Fibroblast of gingiva (primary cell): ENCODE measurements at places on chromosomes 13 and 19.
A peak's percentile ranks its signal among the peaks of the same experiment; 100 is the strongest.

- peak; percentile 55 for DNase-seq
These were observed 22.0 kb downstream of the ITGBL1 start for GRCh38 chr13:101474419-101474957.

DNA sequence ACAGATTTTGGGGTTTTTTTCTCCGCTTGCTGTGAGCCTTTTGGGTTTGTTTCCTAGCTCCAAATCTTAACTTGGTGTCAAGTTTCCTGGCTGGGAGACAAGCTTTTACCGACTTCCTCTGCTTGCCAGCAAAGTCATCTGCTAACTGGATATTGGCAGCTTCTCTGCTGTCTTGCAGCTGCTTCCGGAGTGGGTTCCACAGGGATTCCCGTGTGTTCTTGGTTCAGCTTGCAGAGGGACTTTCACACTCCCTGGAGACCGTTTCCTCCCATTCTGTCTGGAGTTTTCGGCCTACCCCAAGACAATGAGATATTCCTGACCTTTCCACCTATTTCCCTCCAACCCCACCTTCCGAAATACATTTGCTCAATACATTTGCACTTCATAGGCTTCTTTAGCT is 2.2 kb upstream of the COLGALT1 start:
- peak; percentile 96 for DNase-seq

- DNase-seq: peak; percentile 96
These were observed at the start of gene MCOLN1 for GRCh38 chr19:7522072-7522922. Gene MCOLN1, plus strand, starts transcription at chr19:7522624. Its CDS starts 127 bp downstream, at chr19:7522751.

DNA sequence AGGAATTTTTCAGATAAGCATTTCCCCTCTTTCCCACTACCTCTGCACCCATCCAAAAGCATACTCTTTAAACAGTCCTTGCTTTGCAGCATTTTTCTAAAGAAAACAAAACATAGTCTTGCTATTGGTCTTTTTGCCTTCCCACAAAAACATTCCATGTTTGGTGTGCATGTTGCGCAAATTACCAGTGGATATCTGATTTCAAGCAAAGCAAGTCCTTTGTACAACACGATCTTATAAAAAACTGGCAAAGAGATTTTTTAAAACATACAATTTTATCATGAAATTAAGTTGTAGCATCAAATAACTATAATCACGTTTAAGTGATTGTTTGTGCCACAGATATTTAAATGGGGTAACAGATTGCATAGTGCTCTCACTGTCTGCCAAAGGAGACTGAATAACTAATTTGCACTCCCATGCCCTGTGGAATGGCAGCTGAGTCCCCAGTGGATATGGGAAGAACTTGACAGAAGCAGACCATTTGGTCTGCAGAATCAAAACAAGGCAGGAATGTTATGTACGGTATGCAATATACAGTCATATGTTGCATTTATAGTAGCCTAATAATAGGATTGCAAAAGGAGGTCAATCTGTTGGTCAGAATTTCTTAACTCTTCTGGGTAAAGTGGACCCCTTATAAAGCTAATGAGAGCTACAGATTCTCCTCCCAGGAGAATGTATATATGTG is 285.7 kb downstream of the TBC1D4 start:
- peak; percentile 98 for DNase-seq

DNA sequence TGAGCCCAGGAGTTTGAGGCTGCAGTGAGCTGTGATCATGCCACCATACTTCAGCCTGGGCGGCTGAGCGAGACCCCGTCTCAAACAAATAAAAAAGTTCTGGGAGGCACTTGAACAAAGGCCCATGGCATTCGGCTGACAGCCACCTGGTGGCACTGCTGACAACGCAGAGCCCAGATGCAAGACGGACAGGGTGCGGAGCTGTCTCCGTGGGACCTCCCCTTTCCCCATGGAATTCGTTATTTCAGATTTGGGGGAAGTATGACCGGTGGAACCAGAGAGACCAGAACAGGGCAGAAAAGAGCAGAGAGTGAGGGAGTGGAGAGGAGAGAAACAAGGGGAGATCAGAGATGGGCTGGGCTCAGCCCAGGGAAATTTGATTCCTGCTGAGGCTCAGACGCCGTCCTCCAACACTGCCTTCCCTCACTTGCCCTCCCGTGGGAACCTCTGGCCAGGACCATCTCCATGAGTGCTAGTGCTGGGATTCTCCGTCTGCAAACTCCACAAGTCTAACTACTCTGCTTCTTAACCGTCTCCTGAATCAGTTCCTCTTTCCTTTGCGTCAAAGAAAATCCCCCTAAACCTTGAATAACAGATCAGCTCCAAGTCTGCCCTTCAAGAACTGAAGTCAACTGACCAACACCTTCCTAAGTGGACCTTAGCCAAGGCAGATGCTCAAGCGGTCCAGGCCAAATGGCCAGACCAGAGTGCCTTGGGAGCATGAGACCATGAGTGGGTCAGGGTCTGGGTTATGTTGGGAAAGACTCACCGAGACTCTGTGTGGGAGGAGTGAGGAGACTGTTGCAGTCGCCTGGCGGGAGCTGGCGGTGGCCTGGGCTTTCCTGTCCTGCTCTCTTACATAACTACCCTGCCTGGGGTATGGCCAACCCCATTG is 11.9 kb upstream of the ATF5 start:
- DNase-seq: no peak

DNA sequence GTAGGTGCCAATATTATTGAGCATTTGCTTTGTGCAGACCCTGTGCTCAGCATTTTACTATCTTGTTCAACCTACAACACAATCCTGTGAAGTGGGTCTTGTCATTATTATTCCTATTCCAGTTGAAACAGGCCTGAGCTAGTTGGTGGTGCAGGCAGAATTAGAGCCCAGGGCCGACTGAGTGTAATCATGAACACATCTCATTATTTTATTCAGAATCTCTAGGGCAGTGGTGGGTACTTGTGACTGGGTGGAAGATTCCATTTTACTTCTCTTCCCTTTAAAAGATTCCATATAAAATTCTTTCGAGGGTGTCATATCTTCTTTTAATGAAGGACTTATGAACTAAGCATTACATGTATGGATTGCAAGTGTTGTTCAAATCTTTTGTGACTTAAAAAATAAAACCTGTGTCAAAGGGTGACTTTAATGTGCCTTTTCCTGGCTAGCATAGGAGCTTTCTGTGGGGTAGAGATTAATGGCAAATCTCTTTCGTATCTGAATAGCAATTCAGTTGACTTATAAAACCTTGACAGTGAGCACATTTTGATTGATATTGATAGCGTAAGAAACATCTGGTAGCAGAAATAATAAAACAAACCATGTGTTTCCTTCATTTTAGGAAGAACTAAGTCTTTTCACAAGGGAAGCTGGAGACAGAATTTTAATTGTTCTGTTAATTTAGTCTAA is 20.3 kb downstream of the B3GLCT start:
- no peak for DNase-seq

DNA sequence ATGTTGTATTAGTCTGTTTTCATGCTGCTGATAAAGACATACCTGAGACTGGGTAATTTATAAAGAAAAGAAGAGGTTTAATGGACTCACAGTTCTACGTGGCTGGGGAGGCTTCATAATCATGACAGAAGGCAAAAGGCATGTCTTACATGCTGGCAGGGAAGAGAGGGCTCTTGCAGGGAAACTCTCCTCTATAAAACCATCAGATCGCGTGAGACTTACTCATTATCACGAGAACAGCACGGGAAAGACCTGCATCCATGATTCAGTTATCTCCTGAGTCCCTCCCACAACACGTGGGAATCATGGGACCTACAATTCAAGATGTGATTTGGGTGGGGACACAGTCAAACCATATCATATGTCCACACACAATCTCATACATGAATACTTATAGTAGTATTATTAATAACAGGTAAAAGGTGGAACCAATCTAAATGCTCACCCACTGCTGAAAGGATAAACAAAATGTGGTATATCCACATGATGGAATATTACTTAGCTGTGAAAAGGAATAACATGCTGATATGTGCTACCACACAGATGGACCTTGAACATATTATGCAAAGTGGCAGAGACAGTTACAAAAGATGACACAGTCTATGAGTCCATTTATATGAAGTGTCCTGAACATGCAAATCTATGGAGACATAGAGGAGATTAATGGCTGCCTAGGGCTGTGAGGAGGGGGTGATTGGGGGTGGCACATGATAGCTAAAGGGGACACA is 20.9 kb upstream of the CEBPA start:
- no peak for DNase-seq

- peak; percentile 39 for DNase-seq
These were observed at the start of gene CAMSAP3 for GRCh38 chr19:7595466-7596133. Gene CAMSAP3, plus strand, starts transcription at chr19:7595863. Its CDS starts 140 bp downstream, at chr19:7596003.

DNA sequence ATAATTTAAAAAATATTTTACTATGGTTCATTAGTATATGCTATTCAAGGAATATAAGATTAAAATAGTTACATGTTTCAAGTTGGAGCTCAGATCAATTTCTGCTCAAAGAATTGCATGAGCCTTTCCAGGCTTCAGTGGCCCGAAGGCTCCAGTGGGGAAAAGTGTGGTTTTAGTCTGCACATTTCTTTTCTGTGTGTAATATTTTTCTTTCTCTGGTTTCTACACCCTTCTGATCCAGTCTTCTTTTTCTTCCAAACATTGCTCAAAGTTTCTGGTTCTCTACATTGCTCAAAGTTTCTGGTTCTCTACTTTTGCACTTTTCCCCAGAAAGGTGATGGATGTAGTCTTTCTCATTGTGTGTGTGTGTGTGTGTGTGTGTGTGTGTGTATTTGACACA is 64.7 kb upstream of the OXGR1 start:
- peak; percentile 6 for DNase-seq

GRCh38 chr19:4660993-4661392 is 9.1 kb downstream of the MYDGF start:
- DNase-seq: no peak

DNA sequence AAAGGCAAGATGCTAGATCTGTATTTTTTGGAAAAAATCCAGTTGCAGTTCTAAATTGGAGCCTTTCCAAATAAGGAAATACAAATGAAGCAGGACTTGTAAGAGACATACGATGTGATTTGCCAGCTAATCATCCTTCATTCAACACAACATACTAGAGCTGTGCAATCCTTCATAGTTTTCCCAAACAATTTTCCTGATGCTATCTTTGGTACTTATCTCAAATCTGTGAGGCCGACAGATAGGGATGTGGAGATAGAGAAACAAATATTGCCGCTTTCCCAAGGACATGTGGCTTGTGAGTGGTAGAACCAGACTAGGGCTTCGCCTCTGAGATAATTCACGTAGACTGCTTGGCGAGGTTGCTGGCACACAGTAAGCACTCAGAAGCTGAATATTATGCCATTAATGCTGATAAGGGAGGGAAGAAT is 176.6 kb downstream of the LMO7 start:
- DNase-seq: no peak

DNA sequence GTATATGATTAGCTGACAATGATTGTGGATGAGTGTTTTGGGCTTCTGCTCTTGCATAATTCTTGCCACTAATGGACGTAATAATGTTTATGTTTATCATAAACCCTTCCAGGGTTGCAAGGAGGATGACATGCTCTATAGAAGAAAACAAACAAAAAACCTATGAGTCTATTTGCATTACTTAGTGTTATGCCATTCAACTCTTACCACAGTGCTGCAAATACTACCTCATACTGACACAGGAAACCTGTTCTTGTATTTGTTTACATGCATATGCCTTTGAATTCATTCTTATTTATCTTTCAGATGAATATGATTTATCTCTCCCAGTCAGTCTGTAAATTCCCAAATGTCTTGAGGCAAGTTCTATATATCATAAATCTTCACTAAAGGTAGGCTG is 39.6 kb upstream of the FREM2 start:
- DNase-seq: no peak

GRCh38 chr13:103772576-103772975 is 706.4 kb upstream of the SLC10A2 start:
- no peak for DNase-seq

GRCh38 chr13:99275093-99275469 is 16.9 kb upstream of the GPR18 start:
- DNase-seq: no peak
